Stimulated activated CD4-positive, alpha-beta T cell treated with anti-CD3 and anti-CD28 coated beads, Interleukin-12 subunit alpha, Interleukin-12 subunit beta, amount 100 ng/mL, for 48 hours (primary cell): ENCODE measurements at places on chromosomes 16 and 17.

GRCh38 chr17:6413065-6413464, 21.9 kb downstream of the AIPL1 start:
- no peak for DNase-seq

DNA sequence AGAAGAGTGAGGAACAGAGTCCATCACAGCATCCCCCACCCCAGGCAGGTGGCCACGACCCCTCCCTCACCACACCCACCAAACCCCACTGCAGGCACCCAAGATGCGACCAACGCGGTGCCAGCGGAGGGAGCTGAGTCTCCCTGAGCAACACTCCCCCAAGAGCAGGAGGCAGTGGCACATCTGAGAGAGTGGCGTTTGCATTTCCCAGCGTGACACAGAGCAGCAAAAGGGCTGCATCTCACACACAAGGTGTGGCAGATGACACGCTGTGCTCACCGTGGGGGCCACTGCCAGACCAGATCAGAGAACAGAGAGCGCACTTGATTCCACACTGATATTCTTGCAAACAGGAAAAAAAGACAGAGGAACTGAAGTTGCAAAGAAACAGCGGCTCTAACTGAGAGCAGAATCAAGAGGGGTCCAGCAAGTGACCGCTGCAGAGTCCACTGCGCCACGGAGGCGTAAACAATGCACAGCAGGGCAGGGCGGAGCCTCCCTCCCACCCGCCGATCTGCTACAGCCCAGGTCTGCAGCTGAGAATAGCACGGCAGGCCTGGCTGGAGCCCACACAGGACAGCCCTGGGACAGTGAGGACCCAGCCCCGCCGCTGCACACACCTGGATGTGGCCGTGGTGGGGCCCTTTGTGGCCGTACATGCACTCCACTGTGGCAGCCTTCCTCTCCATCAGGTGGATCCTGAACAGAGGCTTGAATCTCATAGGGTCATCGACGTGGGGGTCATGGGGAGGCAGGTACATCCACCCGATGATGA, 26.0 kb upstream of the C16orf95 start:
- no peak for DNase-seq

GRCh38 chr16:70523743-70524398, at the start of gene SF3B3:
SF3B3 (plus strand) TSS chr16:70523816; CDS start chr16:70526657, 2,841 bp downstream.
- DNase-seq = peak; percentile 53

GRCh38 chr17:74839990-74840852, 19.5 kb downstream of the GRIN2C start:
- DNase-seq = no peak

GRCh38 chr16:14151256-14152030, 80.3 kb downstream of the MRTFB start:
- no peak for DNase-seq

DNA sequence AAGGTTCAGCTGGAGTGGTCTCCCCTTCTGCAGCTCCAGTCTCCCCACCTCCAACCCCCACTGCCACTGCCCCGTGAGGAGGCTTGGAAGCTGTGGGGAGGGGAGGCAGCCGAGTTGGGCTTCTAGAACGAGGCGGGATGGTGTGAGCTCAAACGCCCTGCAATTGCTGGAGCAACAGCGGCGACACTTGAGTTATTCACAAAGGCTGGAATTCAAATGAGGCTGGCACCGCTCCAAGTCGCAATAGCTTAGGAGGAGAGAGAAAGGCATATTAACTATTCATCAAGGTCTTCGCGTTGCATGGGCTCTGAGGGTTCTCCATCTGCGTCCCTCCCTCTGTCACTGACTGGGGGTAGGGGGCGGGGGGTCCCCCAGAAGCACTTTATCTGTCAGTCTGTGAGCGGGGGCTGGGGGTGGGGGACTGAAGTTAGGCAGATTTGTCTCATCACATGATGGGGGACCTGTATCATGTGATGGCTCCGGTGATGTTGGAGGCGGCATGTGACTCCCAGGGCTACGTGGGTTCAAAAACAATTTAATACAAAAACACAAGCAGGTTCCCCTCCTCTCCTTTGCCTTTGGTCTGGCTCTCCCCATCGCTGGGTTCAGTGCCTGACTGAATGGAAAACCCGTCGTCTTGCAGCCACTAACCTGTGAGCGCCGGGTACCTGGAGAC, 70.5 kb downstream of the RBBP6 start:
- no peak for DNase-seq

GRCh38 chr17:7234083-7234951, at the start of gene DVL2:
DVL2 (minus strand) TSS chr17:7234517; CDS start chr17:7234262, 255 bp downstream.
- DNase-seq = peak; percentile 93

GRCh38 chr17:1588821-1589585, 26.4 kb upstream of the PITPNA start:
- no peak for DNase-seq

DNA sequence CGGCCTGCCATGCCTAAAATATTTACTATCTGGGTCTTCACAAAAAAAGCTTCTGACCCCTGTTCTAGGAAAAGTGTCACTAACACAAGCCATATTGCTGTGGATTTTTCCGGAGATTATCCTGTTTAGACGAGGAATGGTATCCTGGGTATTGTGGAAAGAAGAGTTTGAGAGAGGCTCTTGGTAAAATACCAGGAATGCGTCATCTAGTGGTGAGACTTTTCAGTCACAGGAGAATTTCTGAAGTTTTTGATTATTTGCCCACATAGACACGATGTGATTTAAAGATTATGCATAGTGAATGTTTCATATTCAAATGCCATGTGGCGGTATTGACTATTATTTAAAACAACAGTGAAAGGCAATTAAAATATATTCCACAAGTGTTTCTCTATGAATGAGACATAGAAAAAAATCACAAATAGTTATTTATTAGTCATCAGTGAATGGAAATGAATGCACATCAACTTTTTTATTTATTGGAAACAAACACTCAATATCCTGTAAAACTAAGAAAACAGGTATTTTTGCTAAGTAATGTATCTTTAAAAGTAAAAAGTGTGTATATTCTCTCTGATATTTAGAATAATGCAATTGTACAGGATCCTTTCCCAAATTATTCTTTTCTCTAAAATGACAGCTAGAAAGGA, 7.8 kb downstream of the KRT28 start:
- DNase-seq = no peak

DNA sequence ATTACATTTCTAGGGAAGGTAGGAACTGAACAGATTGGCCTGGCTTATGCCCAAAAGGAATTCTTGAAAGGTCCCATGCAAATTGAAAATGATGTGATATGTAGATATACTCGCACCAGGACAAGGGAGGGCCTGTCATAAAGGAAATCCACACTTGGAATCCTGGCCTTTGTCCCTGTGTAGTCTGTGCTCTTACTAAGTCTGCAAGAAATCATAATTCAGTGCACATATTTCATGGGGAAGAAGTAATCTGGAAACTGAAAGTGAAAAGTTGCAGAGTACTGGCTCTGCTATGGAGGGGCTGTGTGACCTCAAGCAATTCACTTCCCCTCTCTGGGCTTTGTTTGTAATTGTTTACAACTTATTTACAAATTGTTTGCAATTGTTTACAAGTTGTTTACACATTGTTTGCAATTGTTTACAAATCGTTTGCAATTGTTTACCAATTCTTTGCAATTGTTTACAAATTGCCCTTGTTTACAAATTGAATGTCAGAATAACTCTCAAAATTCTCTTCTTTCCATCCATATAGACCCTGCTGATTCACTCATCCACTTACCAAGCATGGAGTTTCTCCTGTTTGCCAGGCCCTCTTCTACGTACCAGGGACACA, 12.9 kb downstream of the SCNN1G start:
- no peak for DNase-seq

DNA sequence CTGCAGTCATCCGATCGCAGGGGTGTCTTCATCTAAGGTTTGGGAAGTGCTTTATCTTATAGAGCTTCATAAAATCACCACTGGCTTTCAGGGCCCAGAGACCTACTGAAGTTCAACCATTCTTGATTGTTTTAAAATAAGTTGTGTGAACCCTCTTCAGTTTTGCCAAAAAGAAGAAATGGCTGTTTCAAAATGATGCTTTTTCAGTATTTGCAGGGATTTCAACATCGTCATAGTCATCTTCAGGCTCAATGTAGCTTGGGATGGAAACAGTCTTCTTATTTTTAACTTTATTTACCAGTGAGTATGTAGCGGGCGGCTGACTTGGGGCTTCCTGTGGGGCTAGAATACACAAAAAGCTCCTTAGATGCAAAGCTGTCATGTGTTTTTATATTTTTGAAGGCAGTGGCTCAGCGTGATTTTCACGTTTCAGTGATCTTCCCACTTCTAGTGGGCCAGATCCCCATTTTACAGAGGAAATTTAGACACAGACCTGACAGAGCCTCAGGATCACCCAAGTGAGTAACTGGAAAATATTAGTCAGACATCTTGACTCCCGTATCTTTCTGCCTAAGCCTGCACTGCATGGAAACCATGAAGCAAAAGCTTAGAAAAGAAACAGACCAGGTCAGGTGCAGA, 19.1 kb upstream of the ZNF594 start:
- DNase-seq = no peak

DNA sequence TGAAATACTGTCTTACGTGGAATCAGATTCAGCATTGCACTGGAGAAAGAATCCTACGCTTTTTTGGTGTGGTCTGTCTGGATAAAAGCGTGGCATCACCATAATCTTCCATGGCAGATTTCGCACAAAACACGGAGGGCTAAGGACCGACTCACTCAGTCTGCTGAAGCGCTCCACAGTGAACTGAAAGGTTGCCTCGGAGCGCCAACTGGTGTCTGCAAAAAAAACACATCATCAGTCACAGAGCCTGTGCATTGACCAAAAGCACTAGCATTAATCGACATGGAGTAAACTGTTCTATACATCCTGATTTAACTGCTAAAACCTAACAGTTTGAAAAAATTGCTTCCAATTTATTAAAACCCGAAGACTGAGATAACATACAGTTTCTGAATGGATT, 40.5 kb downstream of the USP7 start:
- no peak for DNase-seq

DNA sequence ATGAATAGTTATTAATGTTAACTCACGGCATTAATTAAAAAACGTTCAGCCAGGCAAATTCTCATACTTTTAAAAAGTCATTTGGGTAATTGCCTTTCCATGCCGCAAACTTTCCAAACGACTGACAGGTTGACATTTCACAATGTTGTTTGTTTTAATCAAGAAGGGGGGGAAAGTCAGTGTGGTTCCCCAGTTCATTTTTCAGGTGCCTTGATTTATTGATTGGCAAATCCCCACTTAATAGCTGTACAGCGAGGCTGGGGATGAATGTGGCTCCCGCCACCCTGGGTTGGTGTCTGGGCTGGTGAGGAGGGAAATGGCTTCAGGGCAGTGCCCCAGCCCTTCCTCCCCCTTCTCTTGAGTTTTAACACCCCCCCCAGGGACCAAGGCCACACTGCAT, 318.0 kb downstream of the SOX9 start:
- no peak for DNase-seq

DNA sequence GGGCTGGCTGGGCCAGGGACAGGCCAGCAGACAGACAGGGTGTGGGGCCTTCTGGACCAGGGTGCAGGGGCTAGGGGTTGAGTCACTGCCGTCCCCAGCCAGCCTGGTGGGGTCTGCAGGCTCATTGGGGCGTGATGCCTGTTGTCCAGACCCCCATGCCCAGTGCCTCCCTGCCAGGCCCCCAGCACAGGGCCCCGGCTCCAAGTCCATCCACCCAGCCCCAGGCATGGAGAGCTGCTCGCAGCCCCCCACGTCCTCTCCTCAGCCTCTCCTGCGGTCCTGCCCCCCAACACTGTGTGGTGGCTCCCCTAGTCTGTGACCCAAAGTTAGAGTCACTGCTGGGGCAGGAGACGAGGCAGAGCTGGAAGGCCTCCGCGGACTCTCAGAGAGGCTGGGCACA, 7.0 kb upstream of the PKMYT1 start:
- DNase-seq = no peak

DNA sequence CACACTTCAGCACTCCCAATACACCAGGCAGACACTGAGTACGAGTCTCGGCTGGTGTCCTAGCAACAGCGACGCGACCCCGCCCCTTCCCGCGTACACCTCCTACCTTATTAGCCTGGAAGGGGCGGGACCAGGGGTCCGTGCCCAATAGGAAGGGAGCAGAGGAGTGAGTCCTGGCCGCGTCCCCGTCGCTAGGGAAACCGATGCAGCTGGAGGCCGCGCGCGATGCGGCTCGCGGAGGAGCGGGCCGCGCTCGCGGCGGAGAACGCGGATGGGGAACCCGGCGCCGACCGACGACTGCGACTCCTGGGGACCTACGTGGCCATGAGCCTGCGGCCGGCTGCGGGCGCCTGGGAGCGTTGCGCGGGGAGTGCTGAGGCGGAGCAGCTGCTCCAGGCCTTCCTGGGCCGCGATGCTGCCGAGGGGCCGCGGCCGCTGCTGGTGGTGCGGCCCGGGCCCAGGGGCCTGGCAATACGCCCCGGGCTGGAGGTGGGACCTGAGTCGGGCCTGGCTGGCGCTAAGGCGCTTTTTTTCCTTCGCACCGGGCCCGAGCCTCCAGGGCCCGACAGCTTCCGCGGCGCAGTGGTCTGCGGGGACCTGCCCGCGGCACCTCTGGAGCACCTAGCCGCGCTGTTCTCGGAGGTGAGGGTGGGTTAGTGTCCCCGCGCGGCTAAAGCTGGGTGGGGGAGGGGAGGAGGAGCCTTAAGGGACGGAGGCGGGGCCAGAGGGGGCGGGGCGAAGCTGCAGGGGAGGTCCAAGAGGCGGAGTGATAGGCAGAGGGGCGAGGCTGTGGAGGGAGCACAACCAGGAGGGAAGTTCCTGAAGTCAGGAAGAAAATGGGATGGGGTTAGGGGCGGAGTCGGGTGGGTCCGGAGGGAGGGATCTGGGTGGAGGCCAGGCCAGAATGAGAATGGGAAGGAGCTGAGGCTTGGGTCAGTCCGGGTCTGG, at the start of gene DNAH9:
DNAH9 (plus strand) TSS at position 197 of the 948 bp plus-strand sequence; CDS start at position 226, 29 bp downstream.
- peak; percentile 2 for DNase-seq

GRCh38 chr17:51184124-51184523, 17.9 kb downstream of the NME2 start:
- no peak for DNase-seq

DNA sequence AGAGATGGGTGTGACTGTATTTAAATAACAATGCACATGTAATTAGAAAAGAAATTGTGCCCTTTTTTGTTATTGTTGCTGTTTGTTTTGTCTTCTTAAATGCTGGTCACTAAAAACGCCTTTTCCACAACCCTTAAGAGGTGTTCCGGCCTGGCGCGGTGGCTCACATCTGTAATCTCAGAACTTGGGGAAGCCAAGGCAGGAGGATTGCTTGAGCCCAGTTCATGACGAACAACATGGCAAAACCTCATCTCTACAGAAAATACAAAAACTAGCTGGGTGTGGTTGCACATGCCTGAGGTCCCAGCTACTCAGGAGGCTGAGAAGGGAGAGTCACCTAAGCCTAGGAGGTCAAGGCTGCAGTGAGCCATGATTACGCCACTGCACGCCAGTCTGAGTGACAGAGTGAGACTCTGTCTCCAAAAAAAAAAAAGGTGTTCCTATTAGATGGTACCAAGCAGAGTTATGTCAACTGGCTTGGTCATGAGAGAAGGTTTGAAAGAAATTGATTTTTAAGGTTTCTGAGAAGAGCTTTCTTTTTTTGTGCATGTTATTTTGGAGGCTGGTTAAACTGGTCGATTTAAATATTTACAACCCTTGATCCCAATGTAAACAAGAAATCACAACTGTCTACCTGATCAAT, 23.5 kb upstream of the RFFL start:
- DNase-seq = no peak
